GM23248 (cell line): ENCODE measurements at places on chromosomes 2 and 18. TPM values are rescaled to one million over a fixed set of nuclear protein-coding genes. Genes with fewer than 3 reads are reported as not detected.

The COLEC12 gene
- polyA plus RNA-seq, result 19.3 and 19.4 TPM in 2 replicates

The GNLY gene
- not detected in 2 replicates for polyA plus RNA-seq

The CIDEA gene
- not detected in 2 replicates for polyA plus RNA-seq

The SPATA3 gene
- polyA plus RNA-seq, result not detected in 2 replicates

The TLX2 gene
- polyA plus RNA-seq, result not detected in 2 replicates

DNA sequence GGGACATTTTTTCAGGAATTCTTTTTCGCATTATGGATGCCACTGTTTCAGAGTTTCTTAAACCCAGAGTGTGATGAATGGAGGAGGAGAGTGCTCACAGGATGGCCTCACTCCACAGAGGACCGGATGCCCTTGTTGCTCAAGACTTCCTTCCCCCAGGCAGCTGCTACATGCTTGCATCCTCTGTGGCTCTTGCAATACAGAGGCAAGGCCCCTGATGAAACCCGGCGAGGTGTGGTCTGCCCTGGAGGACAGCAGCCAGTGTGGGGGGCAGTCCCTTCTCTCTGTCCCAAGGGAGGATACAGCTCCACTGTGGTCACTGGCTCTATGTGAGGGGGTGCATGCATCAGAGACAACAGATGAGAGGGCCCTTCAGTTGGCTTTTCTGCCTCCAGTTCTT is 109.6 kb downstream of the SH3RF3 start:
- peak; percentile 92 for DNase-seq

DNA sequence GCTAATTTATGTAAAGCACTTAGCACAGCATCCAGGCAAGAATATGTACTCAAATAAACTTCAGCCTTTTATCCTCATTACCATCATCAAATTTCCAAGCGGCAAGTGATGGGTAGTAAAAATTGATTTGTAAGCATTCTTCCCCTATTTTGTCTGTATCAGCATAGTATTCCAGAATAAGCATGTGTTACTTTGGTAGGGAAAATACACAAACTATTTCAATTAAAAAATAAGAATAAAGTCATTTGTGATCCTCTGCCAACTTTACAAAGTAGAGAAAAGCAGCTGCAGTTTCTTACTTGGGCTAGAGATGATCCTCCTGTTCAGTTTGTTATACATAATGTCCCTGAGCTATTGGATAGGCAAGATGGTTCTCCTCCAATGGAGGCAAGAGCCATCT is 493.2 kb downstream of the ZEB2 start:
- no peak for DNase-seq

- DNase-seq, result no peak
Measured at GRCh38 chr2:68762665-68763064, 28.1 kb downstream of the ARHGAP25 start.

- DNase-seq, result no peak
Measured at GRCh38 chr2:479490-480176, 191.7 kb upstream of the ALKAL2 start.

GRCh38 chr18:27769152-27769551 is 407.8 kb downstream of the CDH2 start:
- no peak for DNase-seq

- no peak for DNase-seq
Measured at GRCh38 chr2:67709835-67710234, 312.7 kb downstream of the ETAA1 start.

- peak; percentile 50 for DNase-seq
Measured at GRCh38 chr2:231680285-231680991, 27.9 kb upstream of the PTMA start.

- peak; percentile 98 for DNase-seq
Measured at GRCh38 chr2:235050980-235051351, 99.1 kb downstream of the SH3BP4 start.
